ENCODE measurements at places on chromosomes 7 and 10. TPM values are rescaled to one million over a fixed set of nuclear protein-coding genes. Genes with fewer than 3 reads are reported as not detected.

Gene PON2
- 140 TPM for total RNA-seq

Gene WIPF3
- total RNA-seq = not detected

Gene PPP3CB
- total RNA-seq = 37.4 TPM

Gene KCNIP2
- total RNA-seq = 2.6 TPM

Gene TDRD1
- total RNA-seq = not detected

Gene CDC14C
- total RNA-seq = not detected

Gene PLPP4
- total RNA-seq = 0.86 TPM

Gene PAPOLB
- not detected for total RNA-seq

Gene TPST1
- total RNA-seq = 3.2 TPM

Gene RPP30
- total RNA-seq = 39.9 TPM

Gene NOS3
- total RNA-seq = 0.20 TPM

Measured in MCF 10A (cell line).